ENCODE measurements at places on chromosomes 1 and 21. TPM values are rescaled to one million over a fixed set of nuclear protein-coding genes. Genes with fewer than 3 reads are reported as not detected.

Gene ZNF683
- not detected for total RNA-seq

Gene IRF6
- 0.10 TPM for total RNA-seq

Gene BGLAP
- total RNA-seq, result 2.7 TPM

Gene AADACL4
- not detected for total RNA-seq

Gene WNT4
- not detected for total RNA-seq

Gene OR2W3
- total RNA-seq, result 0.30 TPM

DNA sequence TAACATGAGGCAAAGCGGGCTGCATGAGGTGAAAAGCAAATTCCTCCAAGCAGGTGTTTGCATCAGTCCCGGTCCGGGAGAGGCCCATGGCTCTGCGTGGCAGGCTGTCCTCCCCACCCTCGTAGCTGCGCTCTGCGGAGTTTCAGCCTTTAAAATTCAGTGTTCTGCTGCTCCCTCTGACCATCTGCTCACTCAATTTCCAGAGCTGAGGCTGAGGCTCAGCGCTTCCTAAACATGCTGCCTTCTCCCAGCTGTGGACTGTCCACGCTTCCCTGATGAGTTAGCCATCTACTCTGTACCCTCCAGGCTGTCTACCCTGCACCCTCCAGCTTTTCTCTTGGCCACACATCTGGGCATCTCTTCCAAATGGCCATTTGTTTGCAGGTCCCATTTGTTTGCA, 87.7 kb downstream of the KCNJ6 start:
- no peaks in the 10 kb centered on the region for H3K36me3 ChIP-seq
- no peaks in the 10 kb centered on the region for H3K27me3 ChIP-seq
- DNase-seq, result no peak
- no peak overlapping the region for H3K4me3 ChIP-seq
- no peaks in the 10 kb centered on the region for H3K4me1 ChIP-seq
- H3K27ac ChIP-seq, result no peak overlapping the region

DNA sequence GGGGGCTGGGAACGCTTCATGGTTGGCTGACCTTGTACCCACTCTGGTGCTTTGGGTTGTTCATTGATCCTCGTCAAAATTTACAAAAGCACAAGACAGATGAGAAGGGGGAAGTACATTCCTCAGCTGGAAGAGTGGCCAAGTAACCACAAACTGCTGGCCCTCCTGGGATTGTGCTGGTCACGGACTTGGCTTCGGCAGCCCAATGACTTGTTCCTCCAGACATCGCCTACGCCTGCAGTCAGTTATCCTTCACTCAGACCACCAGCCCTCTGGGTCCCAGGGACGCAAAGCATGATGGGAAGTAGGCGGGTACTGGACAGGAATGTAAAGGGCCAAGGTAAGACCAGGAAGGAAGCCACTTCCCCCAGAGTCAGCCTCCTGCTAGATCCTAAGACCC, 53.1 kb downstream of the LMX1A start:
- H3K4me1 ChIP-seq, result no peaks in the 10 kb centered on the region
- no peaks in the 10 kb centered on the region for H3K36me3 ChIP-seq
- no peak overlapping the region for H3K4me3 ChIP-seq

- no peak overlapping the region for H3K27ac ChIP-seq
- no peak for DNase-seq
- no peaks in the 10 kb centered on the region for H3K27me3 ChIP-seq
- H3K4me1 ChIP-seq, result peaks cover 10% of the 10 kb centered on the region
Measured at GRCh38 chr1:229536982-229537381, 21.5 kb downstream of the ABCB10 start.

- H3K27ac ChIP-seq, result no peak overlapping the region
- H3K27me3 ChIP-seq, result peaks cover 2% of the 10 kb centered on the region
- peaks cover 3% of the 10 kb centered on the region for H3K4me1 ChIP-seq
- no peak for DNase-seq
Measured at GRCh38 chr1:180935326-180936109, 22.8 kb downstream of the KIAA1614 start.

GRCh38 chr1:91836331-91837040, 49.5 kb downstream of the TGFBR3 start:
- no peaks in the 10 kb centered on the region for H3K27me3 ChIP-seq
- no peak for DNase-seq
- peaks cover 2% of the 10 kb centered on the region for H3K4me1 ChIP-seq
- H3K36me3 ChIP-seq, result peaks cover 11% of the 10 kb centered on the region
- H3K27ac ChIP-seq, result no peak overlapping the region
- H3K4me3 ChIP-seq, result no peak overlapping the region

DNA sequence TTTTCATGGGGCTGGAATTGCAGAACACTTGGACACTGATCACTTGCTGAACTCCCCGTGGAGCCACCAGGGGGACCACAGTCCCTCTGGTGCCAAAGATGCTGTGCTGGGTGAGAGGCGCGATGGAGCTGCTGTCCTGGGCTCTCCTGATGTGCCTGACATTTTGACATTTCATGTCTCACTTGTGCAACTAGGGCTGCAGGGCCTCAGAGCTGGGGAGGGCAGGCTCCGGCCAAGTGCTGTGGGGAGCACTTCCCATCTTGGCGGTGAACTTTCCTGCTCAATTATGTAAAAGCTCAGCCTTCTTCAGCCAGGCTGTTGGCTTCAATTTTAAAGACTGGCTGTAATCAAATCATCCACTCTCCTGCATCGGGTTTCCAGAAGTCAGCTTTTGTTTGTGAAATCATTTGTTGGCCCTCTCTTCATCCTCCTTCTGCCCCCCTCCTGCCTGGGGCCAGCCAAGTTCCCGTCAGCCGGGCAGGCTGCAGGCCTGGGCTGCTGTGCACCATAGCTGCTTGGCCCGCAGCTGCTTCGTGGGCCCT, 36.8 kb downstream of the KCNAB2 start:
- H3K27ac ChIP-seq, result no peak overlapping the region
- H3K4me1 ChIP-seq, result no peaks in the 10 kb centered on the region
- H3K36me3 ChIP-seq, result peaks cover 60% of the 10 kb centered on the region
- no peaks in the 10 kb centered on the region for H3K27me3 ChIP-seq
- no peak overlapping the region for H3K4me3 ChIP-seq

- H3K27me3 ChIP-seq, result peaks cover 12% of the 10 kb centered on the region
- no peaks in the 10 kb centered on the region for H3K36me3 ChIP-seq
- no peak overlapping the region for H3K27ac ChIP-seq
- H3K4me1 ChIP-seq, result no peaks in the 10 kb centered on the region
Measured at GRCh38 chr1:169753549-169753948, 19.7 kb upstream of the SELE start.

DNA sequence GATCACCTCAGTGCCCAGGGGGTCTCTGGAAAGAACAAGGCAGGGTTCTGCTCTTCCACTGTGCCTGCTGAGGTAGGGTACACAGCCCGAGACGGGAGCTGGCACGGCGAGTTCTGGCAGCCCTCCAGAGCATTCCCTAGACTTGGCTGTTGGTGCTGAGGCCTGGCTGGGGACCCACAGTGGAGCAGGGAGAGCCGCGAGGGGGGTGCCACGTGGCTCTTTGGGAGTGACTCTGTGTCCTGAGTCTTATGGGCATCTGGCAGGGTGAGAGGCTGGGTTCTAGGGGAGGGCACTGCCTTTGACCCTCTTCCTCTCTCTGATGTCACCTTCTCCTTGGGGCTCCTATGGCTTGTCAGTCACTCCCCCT, 336.4 kb downstream of the CAMTA1 start:
- no peaks in the 10 kb centered on the region for H3K4me1 ChIP-seq
- H3K36me3 ChIP-seq, result no peaks in the 10 kb centered on the region
- DNase-seq, result no peak
- H3K27me3 ChIP-seq, result no peaks in the 10 kb centered on the region
- H3K27ac ChIP-seq, result no peak overlapping the region

- H3K4me3 ChIP-seq, result no peak overlapping the region
- peaks cover 13% of the 10 kb centered on the region for H3K27me3 ChIP-seq
- no peak overlapping the region for H3K27ac ChIP-seq
- H3K4me1 ChIP-seq, result no peaks in the 10 kb centered on the region
Measured at GRCh38 chr1:111955755-111956154, 33.7 kb downstream of the KCND3 start.

DNA sequence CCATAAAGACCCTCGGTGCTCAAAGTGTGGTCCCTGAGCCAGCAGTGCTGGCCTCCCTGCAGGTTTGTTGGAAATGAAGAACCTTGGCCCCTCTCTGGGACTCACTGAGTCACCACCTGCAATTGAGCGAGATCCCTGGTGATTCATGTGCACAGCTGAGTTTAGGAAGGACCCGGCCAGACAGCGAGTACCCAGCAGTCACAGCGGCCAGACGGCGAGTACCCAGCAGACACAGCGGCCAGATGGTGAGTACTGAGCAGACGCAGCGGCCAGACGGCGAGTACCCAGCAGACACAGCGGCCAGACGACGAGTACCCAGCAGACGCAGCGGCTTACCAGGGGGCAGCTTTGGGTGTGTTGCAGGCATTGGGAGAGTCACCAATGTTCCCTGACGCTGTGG, 123.8 kb downstream of the PRDM16 start:
- no peaks in the 10 kb centered on the region for H3K27me3 ChIP-seq
- no peak overlapping the region for H3K4me3 ChIP-seq
- DNase-seq, result no peak
- no peak overlapping the region for H3K27ac ChIP-seq
- H3K36me3 ChIP-seq, result no peaks in the 10 kb centered on the region
